ENCODE measurements at places on chromosomes 3 and 15. TPM values are rescaled to one million over a fixed set of nuclear protein-coding genes. Genes with fewer than 3 reads are reported as not detected.

The NRG4 gene
- total RNA-seq, result not detected

DNA sequence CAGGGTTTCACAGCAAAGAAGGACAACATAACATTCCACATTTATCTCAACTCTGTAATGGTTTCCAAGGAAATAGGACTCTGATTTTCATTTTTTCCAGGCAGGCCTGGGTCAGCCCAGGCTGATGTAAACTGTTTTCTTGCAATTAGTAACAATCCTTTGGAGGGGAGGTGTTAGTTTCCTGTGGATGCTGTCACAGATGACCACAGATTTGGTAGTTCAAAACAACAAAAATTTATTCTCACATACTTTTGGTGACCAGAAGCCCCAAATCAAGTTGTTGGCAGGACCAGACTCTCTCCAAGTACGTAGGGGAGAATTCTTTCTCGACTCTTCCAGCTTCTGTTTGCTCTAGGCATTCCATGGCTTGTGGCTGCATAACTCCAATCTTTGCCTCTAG, 88.0 kb downstream of the EDEM1 start:
- no peak overlapping the region for H3K27ac ChIP-seq
- peaks cover 1% of the 10 kb centered on the region for H3K27me3 ChIP-seq
- no peak for DNase-seq
- H3K36me3 ChIP-seq, result no peaks in the 10 kb centered on the region
- H3K4me1 ChIP-seq, result no peaks in the 10 kb centered on the region
- H3K4me3 ChIP-seq, result no peak overlapping the region

DNA sequence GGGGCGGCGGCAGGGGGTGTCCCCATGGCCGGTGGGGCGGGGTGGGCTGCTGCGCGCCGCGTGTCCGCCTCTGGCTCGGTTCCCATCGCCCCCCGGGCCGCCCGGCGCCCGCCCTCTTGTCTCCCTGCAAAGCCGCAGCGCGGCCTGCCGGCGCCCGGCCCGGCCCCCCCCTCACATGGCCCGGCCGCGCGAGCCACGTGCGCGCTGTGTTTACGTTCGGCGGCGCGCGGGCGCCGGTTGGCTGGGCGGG, 502 bp downstream of the NR1D2 start:
- H3K27ac ChIP-seq, result no peak overlapping the region
- H3K4me3 ChIP-seq, result peak overlapping the region; percentile 49
- H3K27me3 ChIP-seq, result peaks cover 3% of the 10 kb centered on the region

DNA sequence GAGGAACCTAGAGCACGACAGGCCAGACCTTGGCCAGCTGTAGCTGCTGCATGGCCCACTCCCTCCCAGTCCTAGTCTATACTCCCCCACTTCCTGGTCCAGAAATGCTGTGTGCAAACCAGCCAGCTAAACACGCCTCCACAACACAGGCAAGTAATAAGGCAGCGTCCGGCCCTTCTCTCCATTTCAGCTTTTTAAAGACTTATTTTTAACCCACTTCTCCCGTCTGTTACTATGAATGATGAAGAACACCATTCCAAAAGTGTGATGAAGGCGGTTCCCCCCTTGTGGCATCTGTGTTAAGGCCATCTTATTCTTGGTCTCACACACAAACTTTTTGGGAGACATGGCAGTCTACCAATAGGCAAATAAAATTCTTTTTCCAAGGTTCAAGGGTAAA, 164.1 kb upstream of the CHRNA7 start:
- H3K4me3 ChIP-seq, result no peak overlapping the region
- DNase-seq, result no peak
- peaks cover 10% of the 10 kb centered on the region for H3K27me3 ChIP-seq
- no peak overlapping the region for H3K27ac ChIP-seq

GRCh38 chr3:64878362-64878761, 190.6 kb upstream of the ADAMTS9 start:
- no peaks in the 10 kb centered on the region for H3K27me3 ChIP-seq
- H3K4me1 ChIP-seq, result no peaks in the 10 kb centered on the region
- H3K4me3 ChIP-seq, result no peak overlapping the region
- H3K36me3 ChIP-seq, result no peaks in the 10 kb centered on the region
- no peak overlapping the region for H3K27ac ChIP-seq

Data from activated CD4-positive, alpha-beta memory T cell treated with anti-CD3 and anti-CD28 coated beads for 36 hours (primary cell).